ENCODE measurements at places on chromosomes 7 and 10.

- no peak for DNase-seq
These were observed 545.0 kb upstream of the C7orf33 start for GRCh38 chr7:148045521-148045920.

- no peak for DNase-seq
These were observed 180.9 kb downstream of the JCAD start for GRCh38 chr10:29878492-29878891.

DNA sequence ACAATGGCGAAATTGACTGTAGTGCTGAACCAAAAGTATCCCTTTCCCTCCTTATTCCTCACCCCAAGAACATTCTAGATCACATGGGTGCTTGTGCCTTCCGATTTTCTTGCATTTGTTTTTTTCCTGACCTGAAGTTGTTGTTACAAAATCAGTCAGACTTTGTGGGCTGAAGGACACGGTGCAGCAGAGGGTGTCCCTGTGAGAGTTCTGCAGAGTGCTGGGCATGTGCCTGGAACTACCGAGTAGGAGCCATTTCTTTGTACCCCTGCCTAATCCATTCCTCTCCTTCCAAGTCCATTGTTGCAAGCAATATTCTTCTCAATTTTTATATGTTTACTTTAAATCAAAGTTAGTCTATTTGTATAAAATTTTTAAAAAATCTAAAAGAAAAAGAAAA, 35.3 kb upstream of the GJD4 start:
- DNase-seq: no peak

DNA sequence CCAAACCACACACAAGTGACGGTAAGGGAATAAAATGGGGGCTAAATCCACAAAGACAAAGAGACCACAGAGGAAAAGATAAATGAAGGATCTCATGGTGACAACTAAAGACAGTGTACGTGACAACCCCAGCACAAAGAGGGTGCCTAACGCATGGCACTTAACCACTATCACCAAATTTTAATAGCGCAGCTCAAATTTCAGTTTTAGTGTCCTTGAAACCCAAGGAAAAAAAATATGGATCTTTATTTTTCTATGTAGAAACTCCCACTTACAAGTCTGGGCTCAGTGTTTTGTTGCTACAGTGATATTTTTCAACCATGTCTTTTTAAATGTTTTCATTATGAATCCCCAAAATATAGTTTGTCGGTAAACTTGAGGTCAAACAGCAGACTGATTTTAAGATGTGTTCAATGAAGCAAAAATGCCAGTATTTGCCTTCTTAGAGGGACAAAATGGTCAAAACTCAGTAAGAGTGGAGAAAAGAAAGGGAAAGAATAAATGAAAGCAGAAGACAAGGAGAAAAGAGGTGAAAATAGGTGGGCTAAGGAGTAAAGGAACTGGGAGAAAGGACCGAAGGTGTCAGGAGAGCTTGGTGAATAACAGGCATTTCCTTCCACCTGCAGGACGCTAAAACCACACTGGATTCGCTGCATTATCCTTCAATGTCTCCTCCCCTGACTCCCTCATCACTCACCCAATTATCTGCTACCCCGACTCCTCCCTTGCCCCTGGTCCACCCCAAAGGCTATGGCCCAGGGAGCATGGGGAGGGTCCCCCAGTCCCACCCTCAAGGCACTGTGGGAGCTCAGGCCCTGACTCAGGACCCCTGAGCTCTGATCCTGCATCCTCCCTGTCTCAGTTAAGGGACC, 3.5 kb downstream of the ASB13 start:
- DNase-seq: no peak

- no peak for DNase-seq
These were observed 56.3 kb downstream of the MTERF1 start for GRCh38 chr7:91824201-91824600.

GRCh38 chr10:5478694-5479305, 20.6 kb downstream of the CALML5 start:
- no peak for DNase-seq

DNA sequence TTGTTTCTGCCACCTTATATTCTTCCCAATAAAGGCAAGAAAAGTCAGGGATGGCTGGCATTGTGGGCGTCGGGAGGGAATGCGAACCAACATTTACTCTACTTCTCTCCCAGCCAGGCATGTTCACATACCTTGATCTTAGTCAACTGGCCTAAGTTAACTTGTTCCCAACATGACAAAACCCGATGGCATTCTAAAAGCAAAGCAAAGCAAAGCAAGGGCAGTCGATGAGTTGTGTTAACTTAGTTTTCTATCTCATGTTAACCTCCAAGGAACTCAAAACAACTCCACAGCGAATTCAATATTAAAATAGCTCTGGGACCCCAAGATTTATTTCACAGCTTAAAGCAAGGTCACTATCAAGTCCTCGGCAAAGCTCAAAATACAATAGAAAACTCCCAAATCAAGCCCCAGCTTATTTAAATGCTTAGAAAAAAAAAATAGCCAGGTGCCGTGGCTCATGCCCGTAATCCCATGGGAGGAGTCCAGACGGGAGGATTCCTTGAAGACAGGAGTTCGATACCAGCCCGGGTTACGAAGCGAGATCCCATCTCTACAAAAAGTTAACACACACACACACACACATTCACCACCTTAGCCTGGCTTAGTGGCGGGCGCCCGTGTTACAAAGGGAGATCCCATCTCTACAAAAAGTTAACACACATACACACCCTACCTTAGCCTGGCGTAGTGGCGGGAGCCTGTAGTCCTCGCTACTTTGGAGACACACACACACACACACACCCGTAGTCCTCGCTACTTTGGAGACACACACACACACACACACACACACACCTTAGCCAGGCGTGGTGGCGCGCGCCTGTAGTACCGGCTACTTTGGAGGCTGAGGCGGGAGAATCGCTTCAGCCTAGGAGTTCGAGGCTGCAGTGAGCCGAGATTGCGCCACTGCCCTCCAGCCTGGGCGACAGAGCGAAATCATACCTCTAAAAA, 901 bp upstream of the CCNY start:
- DNase-seq: no peak

DNA sequence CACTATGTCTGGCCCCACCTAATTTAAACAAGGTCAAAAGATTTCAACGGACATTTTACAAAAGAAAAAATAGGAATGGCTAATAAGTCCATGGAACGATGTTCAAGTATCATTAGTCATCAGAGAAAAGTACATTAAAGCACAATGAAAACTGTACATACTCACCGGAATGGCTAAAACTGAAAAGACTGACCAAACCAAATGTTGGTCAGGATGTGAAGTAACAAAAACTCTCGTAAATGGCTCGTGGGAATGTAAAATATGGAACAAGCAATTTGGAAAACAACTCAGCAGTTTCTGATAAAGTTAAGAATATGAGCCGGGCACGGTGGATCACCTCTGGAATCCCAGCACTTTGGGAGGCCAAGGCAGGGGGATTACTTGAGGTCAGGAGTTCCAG, 65.7 kb upstream of the PARD3 start:
- DNase-seq: no peak

- DNase-seq: no peak
These were observed 30.3 kb upstream of the SUN1 start for GRCh38 chr7:801940-802381.

DNA sequence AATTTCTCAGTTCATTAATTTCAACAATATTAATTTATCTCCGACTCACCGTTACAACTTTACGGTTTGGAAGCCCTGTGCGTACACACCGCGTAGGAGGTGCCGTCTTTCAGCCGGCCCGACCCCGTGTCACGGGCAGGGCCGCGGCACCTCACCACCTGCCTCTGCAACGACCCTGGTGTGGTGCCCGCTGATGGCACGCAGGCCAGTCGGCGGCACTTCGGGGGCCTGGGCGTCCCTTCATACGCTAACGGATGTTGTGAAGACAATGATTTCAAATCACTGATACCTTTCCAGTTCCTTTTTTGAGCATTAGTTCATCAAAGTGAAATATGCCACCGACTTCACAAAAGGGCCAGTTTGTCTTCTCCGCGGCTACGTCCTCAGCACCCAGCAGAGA, 125.3 kb downstream of the EBF3 start:
- no peak for DNase-seq

DNA sequence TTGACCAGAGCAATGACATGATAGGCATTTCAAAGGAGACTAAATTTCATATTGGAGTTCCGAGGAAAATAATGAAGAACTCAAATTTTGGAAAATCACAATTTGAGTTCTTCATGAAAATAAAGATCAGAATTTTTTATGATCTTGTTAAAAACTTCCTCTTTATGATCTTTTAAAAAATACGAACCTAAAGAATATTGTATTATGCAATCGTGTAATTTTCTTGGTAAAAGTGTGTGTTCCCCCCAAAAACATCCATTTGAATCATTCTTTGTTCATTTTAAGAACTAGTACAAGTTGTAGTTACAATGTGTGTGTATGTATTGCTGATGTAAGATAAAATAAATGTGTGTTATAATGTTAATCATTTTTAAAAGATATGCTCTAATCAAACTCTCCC, 79.3 kb upstream of the PDK4 start:
- no peak for DNase-seq

DNA sequence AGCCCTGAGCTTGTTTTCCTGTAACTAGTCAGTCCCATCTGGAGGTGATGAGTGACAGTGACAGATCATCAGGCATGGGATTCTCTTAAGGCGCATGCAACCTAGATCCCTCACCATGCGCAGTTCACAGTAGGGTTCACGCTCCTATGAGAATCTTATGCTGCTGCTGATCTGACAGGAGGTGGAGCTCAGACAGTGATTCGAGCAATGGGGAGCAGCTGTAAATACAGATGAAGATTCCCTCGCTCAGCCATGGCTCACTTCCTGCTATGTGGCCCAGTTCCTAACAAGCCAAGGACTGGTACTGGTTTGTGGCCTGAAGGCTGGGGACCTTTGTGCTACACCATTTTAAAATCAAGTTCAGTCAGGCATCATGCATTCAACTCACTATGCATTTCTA, 221.7 kb downstream of the KIAA1217 start:
- no peak for DNase-seq

DNA sequence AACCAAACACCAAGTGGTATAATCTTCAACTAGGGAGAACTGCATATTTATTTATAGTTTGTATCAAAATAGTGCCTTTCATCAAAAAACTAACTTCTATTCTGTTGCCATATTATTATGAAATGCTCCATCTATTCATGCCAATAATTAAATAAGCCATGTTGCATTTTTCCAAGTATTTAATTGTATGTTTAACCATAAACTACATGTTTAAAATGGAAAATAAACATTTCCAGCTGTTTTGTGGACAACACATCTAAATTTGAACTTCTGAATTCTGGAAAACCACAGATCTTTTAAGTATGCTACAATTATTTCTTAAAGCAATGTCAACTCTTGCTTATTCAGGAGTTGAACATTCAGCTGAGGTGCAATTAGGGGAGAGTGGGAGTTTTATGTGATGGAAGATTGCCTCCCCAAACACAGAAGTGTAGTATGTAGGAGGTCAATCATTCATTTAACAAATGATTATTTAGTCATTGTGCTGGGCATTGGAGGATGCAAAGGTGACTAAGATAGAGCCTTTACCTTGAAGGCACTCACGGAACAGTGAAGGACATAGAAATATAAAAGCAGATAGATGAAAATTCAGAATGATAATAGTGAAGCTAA, 80.7 kb upstream of the PPP1R3C start:
- DNase-seq: no peak

DNA sequence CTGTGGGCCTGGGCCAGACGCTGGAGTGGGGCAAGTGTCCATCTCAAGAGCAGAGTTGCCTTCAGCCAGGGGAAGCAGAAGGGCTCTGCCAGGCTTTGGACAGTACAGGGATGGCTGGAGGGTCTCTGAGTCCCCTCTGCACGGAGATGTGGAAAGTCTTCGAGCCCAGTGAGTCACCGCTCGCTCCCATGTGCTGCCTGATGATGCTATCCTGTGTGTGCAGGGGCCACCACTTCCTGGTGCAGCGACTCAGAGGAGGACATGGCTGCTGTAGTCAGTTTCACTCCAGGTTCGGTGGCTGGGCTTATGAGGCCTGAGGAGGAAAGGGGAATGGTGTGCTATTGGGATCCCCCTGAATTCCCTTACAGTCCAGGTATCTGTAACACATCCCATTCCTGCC, 6.0 kb downstream of the ADCYAP1R1 start:
- DNase-seq: no peak

- no peak for DNase-seq
These were observed 4.0 kb upstream of the CFAP58 start for GRCh38 chr10:104349623-104350126.

- DNase-seq: no peak
These were observed at the start of gene SMKR1 for GRCh38 chr7:129501760-129502707. SMKR1 (plus strand) TSS chr7:129502531; CDS start chr7:129502825, 294 bp downstream.

GRCh38 chr7:46349490-46349889, 428.4 kb upstream of the IGFBP3 start:
- DNase-seq: no peak

DNA sequence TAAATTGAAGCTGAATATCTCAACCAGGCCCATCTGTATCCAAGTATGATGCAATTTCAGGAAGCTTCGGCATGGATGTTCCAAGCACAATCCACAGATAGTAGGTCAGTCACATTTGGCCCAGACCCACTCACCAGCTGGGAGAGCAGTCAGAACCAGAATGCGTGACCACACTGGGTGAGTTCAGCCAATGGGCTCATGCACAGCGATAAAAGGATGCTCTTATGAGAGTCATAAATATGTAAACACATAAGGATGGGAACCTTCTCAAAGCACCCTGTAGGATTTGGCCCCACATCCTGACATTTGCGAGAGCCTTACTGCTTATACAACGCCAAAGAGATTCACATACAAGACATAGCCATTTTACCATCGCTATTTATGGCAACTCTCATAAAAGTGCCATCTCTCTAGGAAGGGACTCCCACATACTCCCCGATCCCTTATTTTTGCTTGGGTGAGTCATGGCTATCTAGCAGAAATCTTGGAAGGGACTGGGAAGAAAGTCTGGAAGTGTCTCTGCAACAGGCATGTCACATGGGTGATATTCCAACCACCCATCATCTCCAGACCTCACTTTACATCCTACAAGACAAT, 3.0 kb downstream of the AFAP1L2 start:
- peak; percentile 93 for DNase-seq

DNA sequence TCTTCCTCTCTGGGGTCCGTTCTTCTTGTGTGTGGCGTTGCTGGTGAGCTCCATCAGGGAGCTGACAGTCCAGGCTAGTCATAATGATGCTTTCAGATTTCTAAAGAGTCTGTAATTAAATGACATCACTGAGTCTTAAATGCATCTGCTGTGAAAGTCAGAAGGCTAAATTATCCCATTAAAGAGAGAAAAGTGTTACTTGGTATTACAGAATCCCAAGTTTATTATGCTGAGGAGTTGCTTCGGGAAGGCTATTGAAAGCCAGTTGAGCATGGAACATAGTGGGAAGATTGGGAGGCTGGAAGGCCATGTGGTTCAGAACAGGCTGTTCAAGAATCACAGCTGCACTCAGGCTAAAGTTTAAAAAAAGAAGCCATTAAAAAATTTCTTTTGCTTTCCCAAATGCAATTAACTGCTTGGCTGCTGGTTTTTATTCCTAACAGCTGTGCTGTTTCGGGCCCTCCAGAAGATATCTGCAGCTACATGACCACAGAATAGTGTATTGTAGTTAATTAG, 342.6 kb upstream of the LRGUK start:
- DNase-seq: no peak

GRCh38 chr10:86333826-86334487, 32.6 kb downstream of the GRID1 start:
- DNase-seq: no peak

Measured in cerebellar nuclear complex (tissue), 1 donor.